ENCODE measurements at places on chromosomes 4 and X. TPM values are rescaled to one million over a fixed set of nuclear protein-coding genes. Genes with fewer than 3 reads are reported as not detected.

The DCAF12L1 gene
- 6.7 TPM for polyA plus RNA-seq

DNA sequence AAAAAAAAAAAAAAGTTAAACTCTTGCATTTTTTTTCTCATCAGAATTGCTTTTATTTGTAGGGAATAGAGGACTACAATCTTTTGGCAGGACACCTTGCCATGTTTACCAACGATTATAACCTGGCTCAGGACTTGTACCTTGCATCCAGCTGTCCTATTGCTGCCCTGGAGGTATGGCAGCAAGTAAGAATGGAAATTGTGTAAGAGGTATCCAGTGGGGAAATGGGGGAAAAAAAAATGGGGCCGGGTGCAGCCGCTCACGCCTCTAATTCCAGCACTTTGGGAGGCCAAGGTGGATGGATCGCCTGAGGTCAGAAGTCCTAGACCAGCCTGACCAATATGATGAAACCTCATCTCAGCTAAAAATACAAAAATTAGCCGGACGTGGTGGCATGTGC is 49.8 kb downstream of the WDR19 start:
- no peak for DNase-seq

DNA sequence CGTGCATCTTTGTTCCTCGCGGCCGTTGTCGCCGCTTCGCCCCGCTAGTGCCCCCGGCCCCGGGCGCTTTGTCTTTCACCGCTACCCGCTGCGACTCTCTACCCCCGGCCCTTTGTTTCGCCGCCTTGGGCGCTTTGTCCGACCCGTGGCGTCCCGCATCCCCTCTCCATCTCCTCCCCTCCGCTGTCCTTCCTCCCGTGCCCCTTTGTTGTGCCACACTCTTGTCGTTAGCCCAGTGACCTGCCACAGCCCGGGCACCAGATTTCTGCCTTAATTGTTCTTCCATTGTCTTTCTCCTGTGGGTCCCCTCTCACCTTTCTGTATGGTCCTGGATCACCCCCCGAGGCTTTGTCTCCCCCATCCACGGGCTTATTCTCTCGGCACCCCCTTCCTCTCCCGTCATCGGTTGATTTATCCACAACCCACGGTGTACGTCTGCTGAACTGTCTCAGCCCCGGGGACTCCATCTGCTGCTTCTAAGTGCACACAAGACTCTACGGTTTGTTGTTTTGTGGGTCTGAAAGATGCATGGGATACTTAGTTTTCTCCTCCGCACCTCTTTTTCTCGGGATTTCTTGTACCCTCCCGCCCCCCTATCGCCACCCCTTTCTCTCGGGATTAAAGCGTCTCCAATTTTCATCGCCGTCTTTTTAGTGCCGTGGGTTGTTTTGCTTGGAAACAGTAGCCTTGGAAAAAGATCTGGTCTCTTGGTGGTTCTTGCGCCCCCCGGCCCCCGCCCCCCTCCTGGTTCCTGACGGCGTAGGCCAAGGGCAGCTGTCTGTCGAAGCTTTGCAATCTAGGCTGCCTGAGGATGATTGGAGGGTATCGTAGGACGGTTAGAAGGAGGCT is 783 bp downstream of the RBPJ start:
- peak; percentile 45 for DNase-seq

GRCh38 chr4:118767109-118767508 is 68.8 kb downstream of the SEC24D start:
- no peak for DNase-seq

DNA sequence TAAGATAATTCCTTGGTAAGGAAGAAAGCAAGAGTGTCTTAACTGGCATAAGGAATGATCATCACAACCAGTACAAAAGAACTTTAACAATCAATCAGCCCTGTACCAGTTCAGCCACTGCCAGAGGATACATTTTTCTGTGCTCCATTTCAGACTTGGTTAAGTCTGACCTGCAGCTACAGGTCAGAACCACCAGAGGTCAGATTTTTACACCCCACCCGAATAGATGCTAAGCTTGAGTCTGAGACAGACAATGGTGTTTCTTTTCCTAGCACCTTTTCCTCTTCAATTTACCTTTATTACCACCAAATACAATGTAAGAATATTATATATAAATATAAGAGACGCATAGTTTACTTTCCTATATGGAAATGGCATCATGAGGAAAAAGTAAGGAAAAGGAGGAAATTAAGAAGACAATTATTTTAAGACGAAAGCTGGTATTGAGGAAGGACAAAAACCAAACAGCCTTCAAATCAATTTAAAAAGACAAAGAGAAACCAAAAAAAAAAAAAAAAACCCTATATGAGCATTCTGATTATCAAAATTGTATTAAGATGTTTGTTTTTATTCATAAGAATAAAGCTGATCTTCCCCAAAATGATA is 215.3 kb upstream of the TTC29 start:
- peak; percentile 34 for DNase-seq

DNA sequence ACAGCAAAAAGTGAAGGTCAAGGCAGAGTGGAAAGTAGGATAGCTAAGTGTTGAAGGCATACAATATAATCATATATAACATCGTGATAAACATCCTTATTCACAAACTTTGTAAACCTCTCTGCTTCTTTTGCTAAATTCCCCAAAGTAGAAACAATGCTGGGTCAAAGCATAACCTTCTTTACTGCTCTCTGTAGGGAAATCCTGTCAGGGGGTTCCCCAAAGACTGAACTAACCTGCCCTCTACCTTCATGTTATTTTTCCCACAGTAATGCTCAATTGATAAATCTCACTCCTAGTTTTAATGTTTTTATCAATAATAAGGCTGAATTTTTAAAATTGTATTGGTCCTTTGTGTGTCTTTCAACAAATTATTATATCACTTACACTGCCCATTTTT is 55.7 kb downstream of the DCHS2 start:
- no peak for DNase-seq

The RBM47 gene
- polyA plus RNA-seq = 86.9 TPM

- no peak for DNase-seq
Measured at GRCh38 chr4:133537780-133538281, 388.7 kb downstream of the PCDH10 start.

GRCh38 chr4:145775406-145775805 is 95.5 kb downstream of the C4orf51 start:
- no peak for DNase-seq

The MAGEC3 gene
- polyA plus RNA-seq = 0.37 TPM
